ENCODE measurements at places on chromosomes 6 and 20.

- DNase-seq = peak; percentile 93
These were observed at the start of gene TNFRSF21 for GRCh38 chr6:47309291-47310130. TSS of gene TNFRSF21 (minus strand) at chr6:47309905. CDS start at chr6:47309511, 394 bp downstream.

- DNase-seq = no peak
These were observed 13.1 kb downstream of the PSMB9 start for GRCh38 chr6:32867022-32867477.

DNA sequence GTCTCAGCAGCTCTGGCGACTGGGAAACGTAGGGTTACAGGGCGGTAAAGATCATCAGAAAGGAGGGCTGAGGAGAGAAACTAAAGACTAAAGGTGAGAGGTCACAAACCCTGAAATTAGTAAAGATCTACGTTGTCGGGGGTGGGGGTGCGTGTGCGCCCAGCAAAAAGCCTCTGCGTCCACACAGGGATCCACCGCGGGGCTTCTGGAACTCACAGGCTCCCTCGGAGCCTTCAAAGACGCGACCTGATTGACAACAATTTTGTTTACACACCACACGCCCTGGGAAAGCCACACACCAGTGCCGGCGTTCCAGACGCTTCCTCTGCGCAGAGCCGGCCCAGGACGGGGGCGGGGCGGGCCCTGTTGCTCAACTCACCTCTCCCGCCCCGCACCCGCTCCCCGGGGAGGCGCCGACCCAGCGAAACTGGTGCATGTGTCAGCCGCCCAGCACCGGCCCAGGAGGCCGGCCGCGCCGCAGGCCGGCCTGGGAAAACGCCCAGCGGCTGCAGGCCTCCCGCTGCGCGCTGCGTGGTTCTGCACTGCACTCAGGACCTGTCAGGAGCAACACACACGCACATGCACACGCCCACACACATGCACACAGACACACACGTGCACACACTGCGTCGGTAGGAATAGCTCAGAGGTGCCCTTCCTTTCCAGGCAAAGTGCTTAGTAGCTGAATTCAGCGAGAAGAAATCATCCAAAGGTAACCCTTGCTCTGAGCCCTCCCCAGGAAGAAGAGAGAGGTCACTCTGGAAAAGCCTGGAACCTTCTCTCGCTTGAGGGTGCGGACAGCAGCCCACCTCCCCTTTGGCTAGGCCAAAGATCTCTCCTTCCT lies 57.2 kb upstream of the ARID1B start:
- peak; percentile 74 for DNase-seq

GRCh38 chr6:13135152-13135551 lies 193.2 kb downstream of the TBC1D7 start:
- DNase-seq = no peak

GRCh38 chr6:169839493-169839892 lies 88.1 kb downstream of the ERMARD start:
- no peak for DNase-seq

DNA sequence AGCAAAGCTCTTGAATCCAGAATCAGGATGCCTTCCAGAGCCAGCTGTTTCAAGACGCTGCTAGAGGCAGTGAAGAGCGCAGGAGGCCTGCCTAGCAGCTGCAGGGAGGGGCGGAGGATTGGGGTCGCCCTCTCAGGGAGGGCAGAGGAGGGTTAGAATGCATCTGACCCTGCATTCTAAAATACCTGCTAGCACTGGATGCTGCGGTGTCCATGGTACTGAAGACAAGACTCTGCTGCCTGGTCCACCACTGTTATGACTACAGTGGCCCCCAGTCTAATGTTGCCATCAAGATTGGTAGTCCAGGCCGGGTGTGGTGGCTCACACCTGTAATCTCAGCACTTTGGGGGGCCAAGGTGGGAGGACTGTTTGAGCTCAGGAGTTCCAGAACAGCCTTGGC lies 193.7 kb upstream of the PROKR2 start:
- DNase-seq = peak; percentile 60

GRCh38 chr20:36098364-36098763 lies 56.2 kb upstream of the EPB41L1 start:
- no peak for DNase-seq

GRCh38 chr6:163419413-163420288 lies 5.1 kb downstream of the QKI start:
- DNase-seq = no peak

- no peak for DNase-seq
These were observed 105.6 kb downstream of the TCP11 start for GRCh38 chr6:35035481-35036030.

GRCh38 chr20:13744352-13744751 lies 40.4 kb downstream of the ESF1 start:
- no peak for DNase-seq

GRCh38 chr6:20153194-20153593 lies 59.1 kb downstream of the MBOAT1 start:
- no peak for DNase-seq

DNA sequence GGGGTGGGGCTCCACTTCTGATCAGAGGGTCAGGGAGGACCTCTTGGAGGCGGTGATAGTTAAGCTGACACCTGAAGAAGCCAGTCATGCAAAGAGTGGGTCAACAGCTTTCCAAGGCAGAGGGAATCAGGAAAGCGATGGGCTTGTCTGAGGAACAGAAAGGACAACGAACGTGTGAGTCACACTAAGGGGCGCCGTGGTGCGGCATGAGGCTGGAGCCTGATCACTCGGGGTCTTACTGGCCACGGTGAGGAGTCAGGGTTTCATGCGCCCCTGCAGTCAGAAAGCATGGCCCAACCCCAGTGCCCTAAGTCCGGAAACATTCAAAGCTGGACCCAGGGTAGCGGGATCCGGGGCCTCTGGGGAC lies 50.6 kb upstream of the SLC32A1 start:
- DNase-seq = no peak

DNA sequence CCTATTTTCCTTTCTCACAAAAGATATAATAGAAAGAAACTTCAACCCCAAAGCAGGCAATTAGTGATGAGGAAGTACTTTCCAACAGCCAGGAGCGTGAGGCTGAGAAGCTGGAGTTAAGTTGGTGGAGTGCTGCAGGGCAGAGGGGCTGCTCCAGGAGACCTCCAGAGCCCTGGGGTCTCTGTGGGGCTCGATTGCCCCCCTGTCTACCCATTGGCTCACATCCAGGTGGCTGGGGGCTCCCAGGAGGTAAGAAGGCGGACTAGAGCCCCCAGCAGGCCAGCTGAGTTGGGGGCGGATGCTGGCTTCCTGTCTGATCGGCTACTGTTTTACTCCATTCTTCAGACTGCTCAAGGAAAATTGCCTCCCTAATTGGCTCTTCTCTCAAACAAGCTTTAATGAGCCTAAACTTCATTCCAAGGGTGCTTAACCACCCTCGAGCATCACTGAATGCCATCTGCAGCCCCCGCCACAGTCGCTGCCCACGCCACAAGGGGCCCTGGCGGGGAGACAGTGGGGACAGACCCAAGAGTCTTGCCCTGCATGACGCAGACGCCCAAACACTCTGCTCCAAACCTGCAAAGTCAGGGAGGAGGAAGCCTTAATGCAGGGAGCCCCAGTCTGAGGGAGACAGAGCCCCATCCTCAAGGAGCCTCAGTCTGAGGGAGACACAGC lies 78.6 kb downstream of the MDGA1 start:
- DNase-seq = no peak

DNA sequence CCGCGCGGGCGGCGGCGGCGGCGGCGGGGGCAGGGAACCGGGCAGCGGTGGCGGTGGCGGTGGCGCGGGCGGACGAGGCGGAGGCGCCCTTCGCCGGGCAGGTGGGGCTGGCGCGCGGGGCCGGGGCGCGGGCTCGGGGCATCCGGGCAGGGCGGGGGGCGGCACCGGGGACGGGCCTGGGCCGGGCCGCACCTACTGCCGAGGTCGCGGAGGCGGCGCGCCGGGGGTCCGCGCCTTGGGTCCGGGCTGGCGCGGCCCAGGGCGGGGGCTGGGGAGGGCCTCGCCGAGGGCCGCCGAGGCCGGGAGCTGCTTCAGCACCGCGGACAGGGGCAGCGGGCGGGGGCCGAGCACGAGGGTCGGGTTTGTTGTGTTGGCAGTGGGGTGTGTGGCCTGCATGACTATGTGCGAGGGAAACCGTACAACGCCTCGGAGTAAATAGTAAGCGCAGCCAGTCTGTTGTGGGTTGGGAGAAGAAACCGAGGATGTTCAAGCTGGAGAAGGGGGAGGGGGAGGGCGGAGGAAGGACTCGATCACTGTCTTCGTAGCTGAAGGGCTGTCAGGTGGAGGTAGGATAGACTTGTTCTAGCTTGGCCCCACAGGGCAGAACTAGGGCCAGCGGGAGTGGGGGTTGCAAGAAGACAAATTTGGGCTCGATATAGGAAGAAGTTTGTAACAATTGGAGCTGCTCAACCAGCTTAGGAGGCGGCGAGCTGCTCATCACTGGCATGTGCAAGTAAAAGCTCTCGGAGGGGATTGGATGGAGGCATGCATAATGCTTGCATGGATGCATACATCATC lies 593 bp downstream of the MMP24 start:
- DNase-seq = peak; percentile 79

GRCh38 chr20:58850693-58851174 lies at the start of gene GNAS-AS1:
TSS of gene GNAS-AS1 (minus strand) at chr20:58850902.
- peak; percentile 95 for DNase-seq

DNA sequence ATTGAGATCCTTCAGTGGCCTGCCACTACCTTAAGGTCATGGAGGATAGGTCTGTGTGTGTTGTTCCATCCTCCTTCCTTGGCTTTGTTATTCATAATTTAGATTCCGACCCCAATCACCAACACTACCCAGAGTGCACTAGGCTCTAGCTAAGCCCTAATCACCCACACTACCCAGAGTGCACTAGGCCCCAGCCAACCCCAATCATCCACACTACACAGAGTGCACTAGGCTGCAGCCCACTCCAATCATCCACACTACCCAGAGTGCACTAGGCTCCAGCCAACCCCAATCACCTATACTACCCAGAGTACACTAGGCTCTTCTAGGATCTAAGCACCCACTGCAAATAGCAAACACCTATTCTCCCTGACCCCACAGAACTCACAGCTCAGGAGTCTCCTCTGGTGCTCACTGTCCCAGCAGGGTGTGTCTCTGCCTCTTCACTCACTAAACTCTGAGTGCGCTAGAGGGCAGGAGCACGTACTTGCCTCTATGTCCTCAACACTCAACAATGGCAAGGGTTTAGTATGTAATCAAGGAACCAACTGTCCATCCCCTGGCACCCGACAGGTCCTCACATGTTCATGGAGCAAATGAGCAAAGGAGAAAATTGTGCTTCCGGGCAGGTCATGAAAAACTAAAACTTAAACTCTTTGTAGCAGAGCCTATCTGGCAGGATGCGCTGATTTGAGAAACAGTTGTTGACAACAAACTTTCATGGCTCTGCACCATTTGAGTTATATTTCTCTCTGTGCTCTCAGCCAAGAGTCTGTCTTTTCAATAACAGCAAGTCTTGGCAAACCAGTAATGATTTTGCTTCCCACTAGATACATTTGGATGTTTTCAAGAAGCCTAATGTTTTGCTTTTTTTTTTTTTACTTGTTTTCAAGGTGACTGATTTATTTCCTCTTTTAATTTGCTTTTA lies 54.3 kb downstream of the SLC22A23 start:
- DNase-seq = no peak

DNA sequence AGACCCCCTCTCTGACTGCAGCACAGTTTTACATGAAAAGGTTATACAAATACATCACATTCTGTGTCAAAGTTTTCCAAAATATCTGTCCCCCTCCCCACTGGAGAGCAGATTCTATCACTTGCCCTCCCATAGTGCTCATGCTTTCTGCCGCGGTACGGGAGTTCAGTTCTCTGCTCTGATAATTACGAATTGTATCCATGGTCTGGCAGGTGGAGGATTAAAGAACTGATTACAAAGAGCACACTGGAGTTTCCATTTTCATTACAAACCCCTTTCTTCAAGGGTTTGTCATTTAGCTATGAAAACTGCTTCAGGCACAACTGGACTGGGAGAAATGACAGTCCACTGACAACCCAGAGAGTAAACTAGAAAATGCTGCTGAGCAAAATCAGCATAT lies 166.0 kb downstream of the PDSS2 start:
- no peak for DNase-seq

DNA sequence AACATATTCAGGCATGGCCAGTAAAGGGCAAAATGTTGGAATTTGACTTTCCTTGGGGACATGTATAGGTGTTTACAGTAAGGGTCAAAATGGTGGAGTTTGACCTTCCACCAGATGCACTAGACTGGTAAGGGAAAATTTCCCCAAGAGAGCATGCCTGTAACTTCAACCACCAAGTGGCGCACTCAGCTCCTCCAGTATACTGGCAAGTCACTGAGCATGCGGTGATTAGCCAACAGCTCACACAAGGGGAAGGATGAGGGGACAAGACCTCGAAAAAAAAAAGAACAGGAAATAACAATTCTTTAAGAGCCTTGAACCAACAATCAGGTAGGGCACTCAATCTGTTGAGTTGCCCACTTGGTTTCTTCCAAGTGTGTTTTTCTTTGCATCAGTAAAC lies 140.9 kb downstream of the EYS start:
- DNase-seq = no peak

DNA sequence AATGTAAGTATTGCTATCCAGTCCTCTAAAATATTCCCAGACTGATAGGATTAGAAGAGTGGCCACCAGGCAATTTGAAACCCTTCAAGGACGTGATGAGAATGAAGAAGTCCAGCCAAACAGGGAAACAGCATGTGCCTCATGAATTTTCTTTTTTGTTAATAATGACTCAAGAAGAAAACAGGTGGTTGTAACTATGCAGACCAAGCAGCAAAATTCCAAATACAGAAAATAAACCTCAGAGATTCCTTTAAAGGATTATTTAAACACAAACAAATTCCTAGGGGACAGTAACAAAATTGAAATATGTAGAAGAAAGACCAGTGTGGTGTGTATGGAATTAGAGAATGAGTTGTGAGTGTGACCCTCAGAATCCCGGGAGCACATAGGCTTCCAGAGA lies 239.2 kb downstream of the KCNQ5 start:
- no peak for DNase-seq

- DNase-seq = no peak
These were observed 100.2 kb downstream of the PSMB1 start for GRCh38 chr6:170452767-170453545.

GRCh38 chr6:158284007-158284875 lies 28.0 kb upstream of the TULP4 start:
- DNase-seq = no peak

DNA sequence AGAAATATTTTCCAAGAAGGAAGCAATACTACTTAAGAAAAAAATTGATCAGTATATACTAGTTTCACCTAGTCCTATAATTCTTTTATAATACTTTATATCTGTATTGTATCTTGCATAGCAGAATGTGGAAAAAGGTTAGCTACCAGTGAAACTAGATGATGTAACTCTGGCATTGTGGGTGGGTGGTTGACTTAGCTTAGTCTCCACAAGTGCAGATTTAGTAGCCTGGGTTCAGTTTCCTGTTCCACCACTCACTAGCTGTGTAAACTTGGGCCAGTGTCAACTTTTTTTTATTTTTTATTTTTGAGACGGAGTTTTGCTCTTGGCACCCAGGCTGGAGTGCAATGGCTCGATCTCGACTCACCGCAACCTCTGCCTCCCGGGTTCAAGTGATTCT lies 2.0 kb downstream of the MUC21 start:
- DNase-seq = no peak

DNA sequence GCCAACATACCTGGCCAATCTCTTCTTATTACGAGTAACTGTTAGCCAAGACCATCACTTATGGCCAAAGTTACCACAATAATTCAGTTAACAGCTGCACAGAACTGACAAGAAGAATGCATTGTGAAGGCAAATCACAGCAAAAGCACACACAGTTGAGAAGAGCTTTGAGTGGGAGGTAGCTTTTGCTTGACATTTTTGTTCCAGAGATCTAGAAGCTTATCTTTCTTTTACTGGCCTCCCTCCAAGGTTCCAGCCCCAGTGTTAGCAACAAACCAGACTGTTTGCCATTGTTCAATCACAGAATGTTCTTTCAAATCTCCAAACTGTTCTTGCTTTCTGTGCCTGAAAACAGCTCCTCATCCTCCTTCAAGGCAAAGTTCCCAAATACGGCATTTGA lies 35.9 kb upstream of the IRAK1BP1 start:
- DNase-seq = no peak
